ENCODE measurements at places on chromosomes 2 and 18.

- peaks cover 66% of the 10 kb centered on the region for H3K4me1 ChIP-seq
- H3K36me3 ChIP-seq = no peaks in the 10 kb centered on the region
- H3K27me3 ChIP-seq = no peaks in the 10 kb centered on the region
These were observed 1.4 kb upstream of the HSBP1L1 start for GRCh38 chr18:79962835-79963657.

- no peaks in the 10 kb centered on the region for H3K36me3 ChIP-seq
- no peaks in the 10 kb centered on the region for H3K27me3 ChIP-seq
- no peak for DNase-seq
- no peak overlapping the region for H3K27ac ChIP-seq
These were observed 64.1 kb upstream of the NFU1 start for GRCh38 chr2:69501301-69501700.

DNA sequence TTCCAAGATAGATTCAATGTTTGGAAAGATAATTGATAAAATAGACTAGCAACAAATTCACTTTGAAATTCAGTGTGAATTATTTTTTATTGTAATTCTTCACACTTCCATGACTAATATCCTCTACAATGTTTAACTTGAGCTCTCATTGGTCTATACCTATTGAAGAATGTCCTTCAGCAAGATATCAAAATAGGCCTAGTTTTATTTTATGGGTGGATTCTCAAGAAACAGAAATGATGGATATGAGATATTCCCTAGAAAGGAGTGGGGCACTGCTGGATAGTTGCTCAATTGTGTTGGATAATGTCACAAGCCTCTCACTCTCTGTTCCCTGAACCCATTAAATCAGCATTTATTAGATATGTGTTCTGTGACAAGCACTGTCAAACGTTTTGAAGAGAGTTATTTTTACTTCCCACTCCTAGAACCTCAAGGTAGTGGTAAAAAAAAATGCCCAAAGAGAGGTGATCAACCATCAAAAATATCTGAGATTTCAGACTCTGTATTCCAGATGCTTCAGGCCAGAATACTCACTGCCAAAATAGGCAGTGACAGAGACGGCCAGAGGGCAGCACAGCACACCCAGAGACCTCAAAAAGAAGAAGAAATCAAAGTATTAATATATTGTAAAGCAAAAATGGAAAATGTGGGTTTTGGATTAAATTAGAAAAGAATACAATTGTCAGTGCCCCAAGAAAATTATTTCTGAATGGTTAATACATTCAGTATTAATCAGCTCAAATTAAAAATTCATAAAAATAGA lies 87.5 kb downstream of the TRIB2 start:
- no peak overlapping the region for H3K4me3 ChIP-seq
- no peaks in the 10 kb centered on the region for H3K4me1 ChIP-seq
- no peaks in the 10 kb centered on the region for H3K27me3 ChIP-seq
- no peak overlapping the region for H3K27ac ChIP-seq
- DNase-seq = no peak

DNA sequence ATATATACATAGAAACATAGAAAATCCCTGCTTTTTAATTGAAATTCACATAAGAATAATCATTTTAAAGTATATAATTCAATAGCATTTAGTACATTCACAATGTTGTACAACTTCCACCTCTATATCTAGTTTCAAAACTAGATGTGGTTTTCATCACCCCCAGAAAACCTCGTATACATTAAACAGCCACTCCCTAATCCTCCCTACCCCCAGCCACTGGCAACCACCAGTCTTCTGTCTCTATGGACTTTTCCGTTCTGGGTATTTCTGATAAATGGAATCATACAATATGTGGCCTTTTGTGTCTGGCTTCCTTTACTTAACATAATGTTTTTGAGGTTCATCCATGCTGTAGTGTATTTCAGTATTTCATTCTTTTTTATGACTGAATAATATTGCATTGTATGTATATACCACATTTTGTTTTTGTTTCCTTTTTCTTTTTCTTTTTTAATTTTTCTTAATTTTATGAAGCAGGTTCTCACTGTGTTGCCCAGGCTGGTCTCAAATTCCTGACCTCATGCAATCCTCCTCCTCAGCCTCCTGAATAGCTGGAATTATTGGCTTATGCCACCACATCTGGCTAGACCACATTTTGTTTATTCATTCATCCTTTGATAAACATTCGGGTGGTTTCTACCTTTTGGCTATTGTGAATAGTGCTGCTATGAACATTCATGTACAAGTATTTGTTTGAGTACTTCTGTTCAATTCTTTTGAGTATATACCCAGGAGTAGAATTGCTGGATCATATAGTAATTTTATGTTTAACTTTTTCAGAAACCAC lies 50.6 kb upstream of the RNF152 start:
- H3K27me3 ChIP-seq = no peaks in the 10 kb centered on the region
- H3K4me3 ChIP-seq = no peak overlapping the region
- DNase-seq = no peak
- no peaks in the 10 kb centered on the region for H3K36me3 ChIP-seq

- H3K4me1 ChIP-seq = no peaks in the 10 kb centered on the region
- no peak overlapping the region for H3K27ac ChIP-seq
- no peak overlapping the region for H3K4me3 ChIP-seq
- DNase-seq = no peak
These were observed 26.0 kb upstream of the PAIP2B start for GRCh38 chr2:71252862-71253261.

GRCh38 chr2:71340176-71340575 lies 8.6 kb downstream of the ZNF638 start:
- no peak overlapping the region for H3K4me3 ChIP-seq
- H3K4me1 ChIP-seq = no peaks in the 10 kb centered on the region
- DNase-seq = no peak

DNA sequence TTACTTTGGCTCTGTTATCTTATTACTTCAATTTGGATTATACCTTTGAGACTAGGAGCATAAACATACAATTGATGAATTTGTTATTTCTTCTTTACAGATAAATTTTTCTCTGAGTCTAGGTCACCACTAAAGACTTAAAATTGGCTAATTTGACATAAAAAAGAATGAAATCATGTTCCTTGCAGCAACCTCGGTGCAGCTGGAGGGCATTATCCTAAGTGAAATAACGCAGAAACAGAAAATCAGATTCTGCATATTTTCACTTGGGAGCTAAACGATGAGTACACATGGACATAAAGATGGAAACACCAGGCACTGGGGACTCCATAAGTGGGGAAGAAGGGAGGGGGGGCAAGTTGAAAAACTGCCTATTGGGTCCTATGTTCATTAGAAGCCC lies 172.8 kb upstream of the SESTD1 start:
- no peak overlapping the region for H3K27ac ChIP-seq
- H3K4me3 ChIP-seq = no peak overlapping the region
- no peaks in the 10 kb centered on the region for H3K4me1 ChIP-seq
- no peaks in the 10 kb centered on the region for H3K27me3 ChIP-seq
- H3K36me3 ChIP-seq = no peaks in the 10 kb centered on the region

- no peak overlapping the region for H3K27ac ChIP-seq
- H3K27me3 ChIP-seq = no peaks in the 10 kb centered on the region
- no peak overlapping the region for H3K4me3 ChIP-seq
- no peaks in the 10 kb centered on the region for H3K4me1 ChIP-seq
- no peaks in the 10 kb centered on the region for H3K36me3 ChIP-seq
- no peak for DNase-seq
These were observed 34.5 kb downstream of the INPP5D start for GRCh38 chr2:233094614-233095013.

DNA sequence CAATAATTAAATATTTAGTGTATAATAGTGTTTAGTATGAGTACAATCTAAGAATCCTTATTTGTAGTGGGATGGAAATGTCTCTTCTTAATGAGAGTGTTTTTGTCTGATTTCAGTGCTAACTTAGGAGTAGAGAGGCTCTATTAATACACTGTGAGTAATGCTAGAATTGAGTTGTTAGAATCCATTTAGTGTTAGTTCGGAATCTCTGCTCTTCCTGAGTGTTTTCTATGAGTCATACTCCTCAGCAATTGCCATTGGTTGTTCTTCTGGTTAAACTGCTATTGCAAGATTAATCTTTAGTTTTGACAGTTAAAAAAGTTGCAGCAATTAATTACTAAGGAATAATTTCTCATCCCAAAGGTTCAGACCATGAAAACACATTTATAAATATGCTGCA lies 828.6 kb upstream of the POU3F3 start:
- H3K36me3 ChIP-seq = no peaks in the 10 kb centered on the region
- no peaks in the 10 kb centered on the region for H3K4me1 ChIP-seq
- DNase-seq = no peak
- H3K27me3 ChIP-seq = no peaks in the 10 kb centered on the region
- H3K4me3 ChIP-seq = no peak overlapping the region
- no peak overlapping the region for H3K27ac ChIP-seq

- no peak for DNase-seq
- no peaks in the 10 kb centered on the region for H3K4me1 ChIP-seq
- no peaks in the 10 kb centered on the region for H3K27me3 ChIP-seq
- H3K36me3 ChIP-seq = no peaks in the 10 kb centered on the region
These were observed 164.1 kb upstream of the GATA6 start for GRCh38 chr18:22005191-22005841.

DNA sequence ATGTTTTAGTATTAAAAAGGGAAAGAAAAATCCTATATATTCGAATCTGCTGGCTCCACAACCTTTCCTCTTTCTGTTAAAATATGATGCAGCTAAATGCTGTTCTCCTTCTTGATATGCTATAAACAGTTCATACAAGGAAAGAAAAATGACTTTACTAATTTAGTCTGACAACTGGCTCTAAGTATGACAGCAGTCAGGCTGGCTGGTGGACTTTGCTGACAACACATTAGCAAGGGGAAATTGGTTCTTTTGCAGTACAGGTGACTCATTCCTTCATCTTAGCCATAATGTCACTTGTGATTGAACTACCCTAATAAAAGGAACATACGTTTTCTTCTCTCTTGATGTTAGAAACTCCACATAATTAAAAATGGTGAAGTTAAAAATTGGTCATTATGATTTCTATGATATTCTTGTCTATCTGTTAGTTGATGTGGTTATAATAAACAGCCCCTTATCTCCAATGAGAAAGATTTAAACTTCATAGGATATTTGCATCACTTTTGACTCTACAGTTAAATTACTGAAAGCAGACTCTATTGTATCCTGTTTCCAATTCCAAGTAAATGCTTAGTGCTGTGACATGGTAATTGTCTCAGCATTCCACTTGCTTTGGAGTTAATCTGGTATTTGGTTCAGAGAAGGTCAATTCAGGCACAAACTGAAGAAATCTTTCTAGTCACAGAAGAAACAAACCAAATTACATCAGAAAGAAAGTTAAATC lies 315.3 kb upstream of the GULP1 start:
- no peak overlapping the region for H3K4me3 ChIP-seq
- no peaks in the 10 kb centered on the region for H3K36me3 ChIP-seq
- H3K27me3 ChIP-seq = no peaks in the 10 kb centered on the region
- H3K4me1 ChIP-seq = no peaks in the 10 kb centered on the region
- H3K27ac ChIP-seq = no peak overlapping the region

DNA sequence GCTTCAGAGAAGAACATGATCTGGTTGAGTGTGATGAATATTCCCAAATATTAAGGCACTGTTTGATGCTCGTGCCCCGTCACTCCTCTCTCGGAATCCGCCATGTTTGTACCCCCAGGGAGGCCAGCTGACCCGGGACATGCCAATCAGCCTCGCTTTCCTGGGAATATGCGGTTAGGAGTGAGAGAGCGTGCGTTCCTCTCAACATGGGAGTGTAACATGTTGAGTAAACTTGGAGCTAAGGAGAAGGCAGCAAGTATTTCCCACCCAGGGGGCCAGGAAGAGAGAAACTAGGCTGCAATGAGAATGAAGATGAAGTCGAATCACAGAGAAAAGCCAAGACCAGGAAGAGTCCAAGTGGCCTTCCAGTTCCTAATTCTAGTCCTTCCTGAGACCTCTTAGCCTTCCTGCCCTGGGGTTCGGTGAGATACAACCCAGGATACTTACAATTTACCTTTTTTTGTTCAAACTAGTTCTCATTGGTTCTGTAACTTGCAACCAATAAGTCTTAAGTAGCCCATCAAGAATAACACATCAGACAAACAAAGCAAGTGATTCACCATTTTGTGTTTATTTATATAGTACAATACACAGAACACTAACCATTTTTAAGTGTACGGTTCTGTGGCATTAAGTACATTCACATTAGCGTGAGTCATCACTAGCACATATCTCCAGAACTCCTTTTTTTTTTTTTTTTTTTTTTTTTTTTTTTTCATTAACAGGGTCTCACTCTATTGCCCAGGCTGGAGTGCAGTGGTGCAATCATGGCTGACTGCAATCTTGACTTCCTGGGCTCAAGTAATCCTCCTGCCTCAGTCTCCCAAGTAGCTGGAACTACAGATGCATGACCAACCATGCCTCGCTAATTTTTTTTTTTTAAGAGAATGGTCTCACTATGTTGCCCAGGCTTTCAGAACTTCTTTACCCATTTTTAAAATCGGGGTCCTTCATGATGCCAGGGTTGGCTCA lies 36.4 kb upstream of the SLC1A4 start:
- H3K36me3 ChIP-seq = no peaks in the 10 kb centered on the region
- no peaks in the 10 kb centered on the region for H3K27me3 ChIP-seq
- no peak overlapping the region for H3K4me3 ChIP-seq
- no peaks in the 10 kb centered on the region for H3K4me1 ChIP-seq
- DNase-seq = no peak

- no peaks in the 10 kb centered on the region for H3K27me3 ChIP-seq
- 0 out of 2 replicates have a peak, but pooled peaks cover 3% of the 10 kb centered on the region for H3K4me1 ChIP-seq
- DNase-seq = no peak
- H3K4me3 ChIP-seq = no peak overlapping the region
- no peaks in the 10 kb centered on the region for H3K36me3 ChIP-seq
These were observed 76.9 kb downstream of the PTPN4 start for GRCh38 chr2:119836455-119837142.

- no peaks in the 10 kb centered on the region for H3K36me3 ChIP-seq
- no peak overlapping the region for H3K4me3 ChIP-seq
- DNase-seq = no peak
- no peaks in the 10 kb centered on the region for H3K4me1 ChIP-seq
These were observed 89.2 kb upstream of the MYO3B start for GRCh38 chr2:170088776-170089175.

GRCh38 chr2:25151718-25152117 lies 16.7 kb downstream of the POMC start:
- no peak for DNase-seq
- H3K4me1 ChIP-seq = no peaks in the 10 kb centered on the region
- H3K4me3 ChIP-seq = no peak overlapping the region
- H3K27me3 ChIP-seq = peaks cover 4% of the 10 kb centered on the region
- no peak overlapping the region for H3K27ac ChIP-seq

DNA sequence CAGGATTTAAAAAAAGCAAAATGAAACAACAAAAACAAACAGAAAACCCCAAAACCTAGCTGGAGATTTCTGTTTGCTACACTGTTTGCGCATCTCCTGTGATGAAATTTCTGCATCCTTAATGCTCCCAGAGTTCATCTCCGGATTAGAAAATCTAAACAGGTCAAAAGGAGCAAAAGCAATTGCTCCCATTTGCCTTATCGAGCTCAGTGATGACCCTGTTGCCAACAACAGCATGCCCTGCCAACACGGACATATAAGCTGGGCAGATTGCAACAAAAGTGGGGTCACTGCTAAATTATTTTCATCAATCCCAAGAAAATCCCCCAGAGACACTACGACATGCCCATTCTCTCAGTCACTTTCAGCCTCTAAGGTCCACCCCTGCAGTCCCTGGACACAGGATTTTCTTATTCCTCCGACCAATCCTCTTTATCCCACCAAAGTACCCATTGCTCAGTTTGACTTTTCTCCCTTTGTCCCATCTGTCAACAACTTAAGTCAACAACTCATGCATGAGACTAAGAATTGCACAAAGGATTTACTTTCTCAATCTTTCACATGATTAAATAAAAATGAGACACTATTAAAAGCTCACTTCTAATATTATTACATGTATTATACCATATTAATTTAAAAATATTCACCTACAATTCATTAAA lies 67.8 kb downstream of the ABCG8 start:
- no peak overlapping the region for H3K27ac ChIP-seq
- H3K27me3 ChIP-seq = no peaks in the 10 kb centered on the region
- no peaks in the 10 kb centered on the region for H3K4me1 ChIP-seq
